ENCODE measurements at places on chromosomes 6 and 20.
A peak's percentile ranks its signal among the peaks of the same experiment; 100 is the strongest.

- DNase-seq: no peak
Measured at GRCh38 chr6:25931411-25931709, 869 bp upstream of the SLC17A2 start.

DNA sequence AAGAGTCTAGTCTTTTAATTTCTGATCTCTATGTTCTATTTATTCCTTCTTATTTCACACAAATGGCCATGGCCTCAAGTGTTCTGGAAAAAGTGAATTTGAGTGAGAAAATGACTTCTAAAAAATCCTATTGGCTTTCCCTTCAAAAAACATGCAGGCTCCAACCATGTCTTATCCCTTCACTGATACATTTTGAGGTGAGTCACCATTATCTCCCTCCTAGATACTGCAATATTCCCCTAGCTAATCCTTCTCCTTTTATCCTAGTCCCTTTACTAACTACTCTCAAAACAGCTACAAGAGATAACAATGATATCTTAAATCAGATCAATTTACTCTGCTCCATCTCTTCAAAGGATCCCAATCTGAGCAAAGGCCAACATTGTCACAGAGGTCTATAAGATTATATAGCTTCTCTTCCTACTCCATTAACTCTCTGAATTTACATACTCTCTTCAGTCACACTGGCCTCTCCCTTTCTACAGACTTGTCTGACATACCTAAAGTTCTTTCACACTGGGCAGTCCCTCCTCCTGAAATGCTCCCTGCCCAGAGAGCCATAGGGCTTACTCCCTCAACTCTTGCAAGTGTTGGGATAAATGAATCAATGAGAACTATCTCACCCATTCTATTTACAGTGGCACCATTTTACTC is 129.2 kb downstream of the TENT5A start:
- no peak for DNase-seq

- peak; percentile 79 for DNase-seq
Measured at GRCh38 chr6:43181942-43182860, at the start of gene CUL9. CUL9 (plus strand) TSS chr6:43182196; CDS start chr6:43184311, 2,115 bp downstream.

DNA sequence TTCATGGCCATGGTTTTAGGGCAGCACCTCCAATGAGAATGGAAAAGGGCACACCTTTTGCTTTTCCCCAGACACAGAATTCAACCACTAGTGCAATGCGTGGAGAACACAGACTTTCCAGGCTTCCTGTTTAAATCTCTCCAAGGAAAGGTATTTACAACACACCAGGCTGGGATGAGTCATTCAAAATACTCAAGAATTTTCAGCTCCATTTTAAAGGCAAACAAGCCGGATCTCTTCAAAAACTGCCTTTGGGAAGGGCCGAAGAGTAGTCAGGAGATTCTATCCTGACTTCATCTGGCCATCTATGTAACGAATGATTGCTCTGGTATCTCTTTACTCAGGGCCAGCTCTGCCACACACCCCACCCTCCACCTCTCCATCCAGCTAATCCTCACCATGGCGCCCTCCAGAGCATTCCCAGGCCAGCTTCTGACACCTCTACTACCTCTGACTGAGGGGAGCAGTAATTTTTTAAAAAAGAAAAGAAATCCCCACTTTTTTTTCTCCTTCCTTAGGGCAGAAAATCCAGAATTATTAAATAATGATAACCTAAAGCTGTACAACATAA is 254.6 kb downstream of the LY86 start:
- no peak for DNase-seq

DNA sequence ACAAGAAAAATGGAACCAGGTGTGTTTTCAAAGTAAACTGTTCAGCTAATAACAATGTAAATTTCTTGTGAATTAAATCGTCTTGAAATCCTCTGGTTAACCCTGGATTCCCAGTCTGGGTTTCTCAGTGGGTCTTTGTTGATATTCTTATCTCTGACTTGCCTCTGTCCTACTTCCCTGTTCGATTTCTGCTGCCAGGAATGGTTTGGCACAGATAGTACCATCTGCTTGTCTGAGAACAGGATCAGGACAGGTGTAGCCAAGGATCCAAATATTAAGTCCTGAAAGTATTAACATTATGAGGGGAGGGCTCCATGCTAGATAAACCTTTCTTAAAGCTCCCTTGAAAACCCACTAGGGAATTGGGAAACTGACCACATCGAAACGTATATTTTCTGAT is 30.1 kb downstream of the ARFGEF2 start:
- no peak for DNase-seq

DNA sequence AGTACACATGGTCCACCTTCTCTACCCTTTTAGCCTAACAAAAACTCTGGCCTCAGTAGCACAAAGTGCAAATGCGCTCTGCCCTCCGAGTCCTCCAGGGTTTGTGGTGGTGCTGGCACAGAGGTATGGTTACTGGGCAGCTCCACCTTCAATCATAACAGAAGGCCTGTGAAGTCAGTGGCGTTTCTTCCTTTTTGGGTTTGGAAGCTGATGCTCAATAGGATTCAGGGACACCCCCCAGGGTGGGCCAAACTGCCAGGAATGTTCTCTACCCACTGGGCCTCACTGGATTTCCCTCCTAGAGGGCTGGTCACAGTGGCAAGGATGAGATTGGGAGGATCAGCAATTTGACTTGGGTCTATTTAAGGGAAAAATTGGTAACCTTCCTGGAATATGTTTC is 286.1 kb upstream of the FOXQ1 start:
- no peak for DNase-seq

GRCh38 chr6:72704979-72705378 is 83.1 kb downstream of the KCNQ5 start:
- no peak for DNase-seq

- no peak for DNase-seq
Measured at GRCh38 chr6:127347178-127347577, 3.8 kb upstream of the ECHDC1 start.

GRCh38 chr20:19780261-19780660 is 22.2 kb downstream of the RIN2 start:
- DNase-seq: no peak

GRCh38 chr20:33636776-33637175 is 25.4 kb upstream of the C20orf144 start:
- DNase-seq: no peak

- no peak for DNase-seq
Measured at GRCh38 chr6:90502866-90503407, 83.9 kb downstream of the MAP3K7 start.
